B cell (primary cell): ENCODE measurements at places on chromosomes 1 and 21. TPM values are rescaled to one million over a fixed set of nuclear protein-coding genes. Genes with fewer than 3 reads are reported as not detected.
A peak's percentile ranks its signal among the peaks of the same experiment; 100 is the strongest.

RIPK4 gene
- polyA plus RNA-seq = 0.07 TPM in 1 of 2 replicates, not detected in the other

DNA sequence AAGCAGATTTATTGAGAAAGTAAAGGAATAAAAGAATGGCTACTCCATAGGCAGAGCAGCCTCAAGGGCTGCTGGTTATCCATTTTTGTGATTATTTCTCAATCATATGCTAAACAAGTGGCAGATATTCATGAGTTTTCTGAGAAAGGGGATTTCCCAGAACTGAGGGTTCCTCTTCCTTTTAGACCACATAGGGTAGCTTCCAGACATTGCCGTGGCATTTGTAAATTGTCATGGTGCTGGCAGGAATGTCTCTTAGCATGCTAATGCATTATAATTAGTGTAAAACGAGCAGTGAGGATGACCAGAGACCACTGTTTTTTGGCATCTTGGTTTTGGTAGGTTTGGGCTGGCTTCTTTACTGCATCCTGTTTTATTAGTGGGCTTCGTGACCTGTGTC, 16.8 kb upstream of the FMN2 start:
- no peak for DNase-seq

HES4 gene
- 4.5 and 18.1 TPM in 2 replicates for polyA plus RNA-seq

HMCN1 gene
- not detected in 2 replicates for polyA plus RNA-seq

SH2D5 gene
- polyA plus RNA-seq = not detected in 2 replicates

DNA sequence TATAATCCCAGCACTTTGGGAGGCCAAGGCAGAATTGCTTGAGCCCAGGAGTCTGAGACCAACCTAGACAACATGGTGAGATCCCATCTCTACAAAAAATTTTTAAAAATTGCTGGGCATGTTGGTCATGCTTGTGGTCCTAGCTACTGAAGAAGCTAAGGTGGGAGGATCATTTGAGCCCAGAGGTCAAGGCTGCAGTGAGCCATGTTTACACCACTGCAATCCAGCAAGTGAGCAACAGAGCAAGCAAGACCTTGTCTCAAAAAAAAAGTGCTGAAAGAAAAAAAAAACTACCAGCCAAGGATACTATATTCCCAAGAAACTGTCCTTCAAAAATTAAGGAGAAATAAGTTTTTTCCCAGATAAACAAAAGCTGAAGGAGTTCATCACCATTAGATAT, 78.1 kb downstream of the SH3GLB1 start:
- DNase-seq = no peak

ITPKB gene
- 21.8 and 28.5 TPM in 2 replicates for polyA plus RNA-seq

HSPG2 gene
- polyA plus RNA-seq = 2.0 TPM in 2 replicates

GRCh38 chr1:26161415-26162219, 2.7 kb downstream of the FAM110D start:
- DNase-seq = peak; percentile 69

DNA sequence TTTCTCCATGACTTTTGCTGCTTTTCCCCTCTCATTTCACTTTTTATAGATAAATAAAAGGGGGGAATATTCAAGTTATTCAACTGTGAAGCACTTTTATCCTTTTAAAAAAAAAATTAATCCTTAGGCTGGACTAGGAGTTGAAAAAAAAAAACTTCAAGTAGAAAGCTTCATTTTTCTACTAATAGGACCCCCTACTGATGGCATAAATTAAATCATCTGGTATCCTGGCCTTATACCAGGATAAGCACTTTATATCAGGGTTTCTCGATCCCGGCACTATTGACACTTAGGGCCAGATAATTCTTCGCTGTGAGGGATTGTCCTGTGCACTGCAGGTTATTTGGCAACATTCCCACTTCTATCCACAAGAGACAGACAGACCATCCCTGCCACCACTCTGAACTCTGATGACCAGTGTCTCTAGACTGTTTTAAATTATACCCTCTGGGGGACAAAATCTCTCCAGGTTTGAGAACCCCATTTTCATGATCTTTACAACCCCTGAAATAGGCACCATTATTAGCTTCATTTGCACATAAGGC, 17.6 kb downstream of the USP33 start:
- no peak for DNase-seq

GRCh38 chr1:196466166-196466565, 142.1 kb downstream of the KCNT2 start:
- DNase-seq = no peak

GRCh38 chr1:245128381-245129101, 26.2 kb upstream of the KIF26B start:
- no peak for DNase-seq

- no peak for DNase-seq
Observed at GRCh38 chr1:20250340-20250989, 40.2 kb upstream of the VWA5B1 start.

- no peak for DNase-seq
Observed at GRCh38 chr1:30196457-30196856, 526.9 kb downstream of the MATN1 start.

GRCh38 chr1:23651069-23651808, 40.4 kb upstream of the RPL11 start:
- DNase-seq = no peak

KRTAP21-1 gene
- not detected in 2 replicates for polyA plus RNA-seq

DNA sequence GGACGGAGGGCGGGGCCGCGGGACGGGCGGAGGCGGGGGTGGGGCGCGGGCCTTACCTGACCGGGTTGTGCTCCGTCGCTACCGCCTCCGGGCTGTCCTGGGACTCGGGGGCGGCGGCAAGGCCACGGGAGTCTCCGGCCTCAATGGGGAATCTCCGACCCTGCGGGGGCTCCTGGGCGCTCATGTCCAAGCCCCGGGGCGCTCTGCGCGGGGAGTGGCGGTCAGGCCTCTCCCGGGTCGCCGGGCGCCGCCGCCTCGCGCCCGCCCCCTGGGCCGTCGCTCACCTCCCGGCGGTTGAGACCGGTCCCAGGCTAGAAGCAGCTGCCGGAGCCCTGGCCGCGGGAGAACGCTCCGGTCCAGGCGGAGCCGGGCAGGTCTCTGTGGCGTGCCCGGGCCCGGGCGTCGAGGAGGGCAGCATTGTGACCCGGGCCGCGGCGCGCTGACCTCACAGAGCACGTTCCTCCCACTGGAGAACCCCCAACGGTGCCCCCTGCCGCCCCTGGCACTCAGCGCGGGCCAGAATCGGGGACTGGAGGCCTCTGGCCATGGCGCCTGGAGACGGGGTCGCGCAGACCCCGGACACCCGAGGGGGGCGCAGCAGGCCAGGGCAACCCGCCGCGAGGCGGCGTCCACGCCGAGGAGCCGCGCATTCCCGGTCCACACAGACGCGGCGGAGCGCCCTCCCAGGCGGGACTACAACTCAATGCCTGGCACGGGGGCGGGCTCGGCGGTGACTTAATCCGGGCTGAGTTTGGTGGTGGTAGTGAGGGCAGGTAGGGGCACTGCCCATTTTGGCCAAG, 411 bp downstream of the FAM229A start:
- DNase-seq = peak; percentile 65

LENEP gene
- polyA plus RNA-seq = not detected in 2 replicates

GRCh38 chr1:47972864-47973432, 24.2 kb downstream of the TRABD2B start:
- no peak for DNase-seq

CHIA gene
- not detected in 2 replicates for polyA plus RNA-seq

DNA sequence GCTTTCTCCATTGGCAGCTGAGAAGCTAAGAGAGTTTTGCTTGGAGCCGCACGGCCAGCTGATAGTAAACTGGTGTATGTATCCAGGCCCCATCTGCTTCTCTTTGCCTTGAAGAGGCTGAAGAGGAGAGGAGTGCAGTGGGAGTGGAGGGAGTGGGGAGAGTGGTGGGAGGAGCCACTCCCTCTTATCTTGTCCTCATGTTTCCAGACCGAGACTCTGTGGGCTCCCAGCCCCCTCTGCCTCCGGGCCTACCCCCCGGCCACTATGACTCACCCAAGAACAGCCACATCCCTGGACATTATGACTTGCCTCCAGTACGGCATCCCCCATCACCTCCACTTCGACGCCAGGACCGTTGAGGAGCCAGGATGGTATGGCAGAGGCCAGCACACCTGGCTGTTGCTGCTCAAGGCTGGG, 6.0 kb upstream of the LRRC71 start:
- DNase-seq = no peak

DNA sequence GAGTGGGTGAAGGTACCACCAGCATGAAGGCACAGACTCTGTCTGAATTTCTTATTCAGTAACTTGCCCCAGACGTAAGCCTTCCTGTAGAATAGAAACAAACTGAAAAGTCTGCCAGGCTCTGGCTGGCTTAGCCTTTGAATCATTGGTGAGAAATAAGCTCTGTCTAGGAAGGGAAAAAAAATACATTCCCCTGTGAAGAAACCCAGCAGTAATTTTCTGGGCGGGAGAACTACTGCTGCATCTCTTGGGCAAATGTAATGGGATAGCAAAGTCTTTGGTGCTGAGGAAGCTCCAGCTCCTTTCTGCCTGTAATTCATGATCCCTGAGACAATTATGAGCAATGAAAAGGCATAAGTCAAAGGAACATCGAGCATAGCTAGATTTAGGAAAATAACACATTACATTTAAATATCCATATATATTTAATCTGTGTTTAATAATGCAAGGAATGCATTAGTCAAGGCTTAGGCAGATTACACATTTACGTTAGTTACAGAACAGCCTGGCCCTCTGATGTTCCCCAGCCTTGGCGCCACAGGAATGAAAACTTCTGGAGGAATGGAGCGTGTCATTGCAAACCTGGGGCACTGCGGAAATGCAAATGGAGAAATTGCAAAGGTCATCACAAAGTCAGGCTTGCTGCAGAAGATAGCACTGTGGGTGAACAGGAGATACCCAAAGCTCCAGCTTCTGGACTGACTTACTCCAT, 216.3 kb upstream of the CAMK1G start:
- no peak for DNase-seq

DNA sequence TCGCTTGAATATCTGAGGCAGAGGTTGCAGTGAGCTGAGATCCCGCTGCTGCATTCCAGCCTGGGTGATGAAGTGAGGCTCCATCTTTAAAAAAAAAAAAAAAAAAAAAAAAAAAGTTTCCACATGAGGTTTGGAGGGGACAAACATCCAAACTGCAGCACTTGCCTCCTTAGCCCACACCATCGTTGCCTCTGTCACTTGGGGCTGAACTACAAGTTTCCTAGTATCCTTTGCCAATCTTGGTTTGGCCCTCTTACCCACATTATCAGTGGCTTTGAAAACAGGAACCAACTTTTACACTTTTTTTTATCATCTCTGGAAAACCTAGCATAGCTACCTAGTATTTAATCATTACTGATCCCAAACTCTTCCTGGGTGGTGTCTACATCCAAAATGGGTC, 59.2 kb downstream of the CLSTN1 start:
- no peak for DNase-seq

DNA sequence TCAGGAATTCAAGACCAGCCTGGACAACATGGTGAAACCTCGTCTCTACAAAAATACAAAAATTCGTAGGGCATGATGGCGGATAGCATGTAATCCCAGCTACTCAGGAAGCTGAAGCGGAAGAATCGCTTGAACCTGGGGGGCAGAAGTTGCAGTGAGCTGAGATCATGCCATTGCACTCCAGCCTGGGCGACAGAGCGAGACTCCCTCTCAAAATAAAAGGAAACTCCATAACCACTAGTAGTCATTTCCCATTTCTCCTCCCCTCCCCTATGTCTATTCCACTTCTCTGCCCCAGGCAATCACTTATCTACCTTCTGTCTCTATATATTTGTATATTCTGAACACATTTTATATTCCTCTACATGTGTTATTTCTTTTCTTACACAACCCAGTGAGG, 4.0 kb upstream of the CEP350 start:
- no peak for DNase-seq

GRCh38 chr1:53295726-53296116, 32.1 kb downstream of the LRP8 start:
- DNase-seq = no peak

DNA sequence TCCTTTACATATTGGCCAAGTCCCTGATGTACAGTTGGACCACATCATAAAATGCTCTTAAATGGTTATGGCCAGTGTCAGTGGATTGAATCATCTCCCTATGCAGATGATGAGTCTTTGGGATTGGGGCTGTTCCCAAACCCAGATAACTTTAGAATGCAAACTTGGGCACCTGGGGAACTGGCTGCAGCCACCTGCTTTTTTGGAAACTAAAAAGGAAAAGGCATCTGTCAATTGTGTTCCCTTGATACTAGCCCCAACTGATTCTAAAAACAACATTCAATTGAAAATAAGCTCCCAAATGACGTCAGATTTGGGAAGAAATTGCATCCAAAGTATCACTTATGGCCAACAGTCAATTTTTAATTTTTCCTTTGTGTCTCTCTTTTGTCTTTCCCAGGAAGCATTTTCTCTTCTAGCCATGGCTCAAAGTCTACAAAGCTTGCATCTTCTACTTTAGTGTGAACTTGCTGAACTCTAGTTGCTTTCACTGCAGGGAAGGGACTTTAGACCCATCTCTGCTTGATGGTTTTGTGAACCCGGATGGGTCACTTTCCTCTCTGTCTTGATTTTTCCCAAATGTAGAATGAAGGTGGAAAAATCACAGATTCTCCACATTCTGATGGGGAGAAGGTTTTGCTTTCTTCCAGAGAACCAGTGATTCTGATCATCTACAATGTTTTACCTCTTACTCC, 402.3 kb upstream of the USP24 start:
- DNase-seq = no peak

DNA sequence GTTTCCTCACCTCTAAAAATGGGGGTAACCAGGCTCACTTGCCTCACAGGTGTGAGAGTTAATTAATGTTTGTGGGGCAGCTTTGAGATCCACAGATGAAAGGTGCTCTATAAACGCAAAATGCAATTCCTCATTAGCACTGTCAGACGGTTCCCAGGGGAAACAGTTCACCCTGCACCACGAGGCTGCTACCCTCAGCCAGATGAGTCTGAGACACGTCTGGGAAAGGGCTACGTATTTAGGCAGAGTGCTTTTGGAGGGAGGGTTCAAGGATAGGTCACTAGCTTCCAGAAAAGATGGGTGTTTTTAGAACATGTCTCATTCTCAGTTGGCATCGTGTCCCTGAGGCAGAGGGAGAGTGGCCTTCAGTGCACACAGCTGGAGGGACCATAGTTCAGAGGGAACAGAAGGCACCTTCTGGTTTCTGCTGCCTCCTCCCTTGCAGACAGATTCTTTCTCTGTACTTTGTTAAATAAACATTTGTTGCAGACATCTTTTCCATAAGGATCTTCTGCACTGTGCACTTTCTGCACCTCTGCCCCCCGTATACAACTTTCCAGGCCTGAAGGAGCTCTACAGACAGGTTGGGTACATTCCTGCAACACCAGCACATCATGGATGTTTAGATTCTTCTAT, 139.9 kb downstream of the CLIC6 start:
- no peak for DNase-seq

MATN1 gene
- polyA plus RNA-seq = 2.5 and 12.1 TPM in 2 replicates

LIPI gene
- not detected in 2 replicates for polyA plus RNA-seq

MAGI3 gene
- polyA plus RNA-seq = 0.30 and 0.55 TPM in 2 replicates

C1orf87 gene
- not detected in 2 replicates for polyA plus RNA-seq

GRCh38 chr1:72281637-72282270, 585 bp downstream of the NEGR1 start:
- peak; percentile 21 for DNase-seq

DNA sequence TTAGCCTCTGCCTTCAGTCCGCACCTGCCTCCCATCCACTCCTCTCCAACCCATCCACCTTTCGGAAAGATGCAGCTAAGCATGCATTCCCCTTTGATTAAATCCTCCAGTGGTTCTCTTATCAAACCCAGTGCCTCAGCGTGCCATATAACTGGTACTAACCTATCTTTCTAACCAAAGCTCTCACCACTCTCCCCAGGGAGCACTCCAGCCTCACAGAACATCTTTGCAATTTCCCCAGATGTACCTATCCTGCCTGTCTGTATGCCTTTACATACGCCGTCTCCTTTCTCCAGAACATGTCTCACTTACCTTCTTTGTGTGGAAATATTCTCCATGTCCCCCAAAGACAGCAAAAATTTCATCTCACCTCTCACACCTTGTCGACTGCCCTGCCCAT, 80.0 kb downstream of the SLC25A24 start:
- no peak for DNase-seq

GNG4 gene
- not detected in 2 replicates for polyA plus RNA-seq

- DNase-seq = no peak
Observed at GRCh38 chr1:107975851-107976250, 10.9 kb upstream of the VAV3 start.
